ENCODE measurements at places on chromosomes 4 and X.

GRCh38 chr4:142121448-142122350 is 485.3 kb downstream of the IL15 start:
- no peak for DNase-seq

DNA sequence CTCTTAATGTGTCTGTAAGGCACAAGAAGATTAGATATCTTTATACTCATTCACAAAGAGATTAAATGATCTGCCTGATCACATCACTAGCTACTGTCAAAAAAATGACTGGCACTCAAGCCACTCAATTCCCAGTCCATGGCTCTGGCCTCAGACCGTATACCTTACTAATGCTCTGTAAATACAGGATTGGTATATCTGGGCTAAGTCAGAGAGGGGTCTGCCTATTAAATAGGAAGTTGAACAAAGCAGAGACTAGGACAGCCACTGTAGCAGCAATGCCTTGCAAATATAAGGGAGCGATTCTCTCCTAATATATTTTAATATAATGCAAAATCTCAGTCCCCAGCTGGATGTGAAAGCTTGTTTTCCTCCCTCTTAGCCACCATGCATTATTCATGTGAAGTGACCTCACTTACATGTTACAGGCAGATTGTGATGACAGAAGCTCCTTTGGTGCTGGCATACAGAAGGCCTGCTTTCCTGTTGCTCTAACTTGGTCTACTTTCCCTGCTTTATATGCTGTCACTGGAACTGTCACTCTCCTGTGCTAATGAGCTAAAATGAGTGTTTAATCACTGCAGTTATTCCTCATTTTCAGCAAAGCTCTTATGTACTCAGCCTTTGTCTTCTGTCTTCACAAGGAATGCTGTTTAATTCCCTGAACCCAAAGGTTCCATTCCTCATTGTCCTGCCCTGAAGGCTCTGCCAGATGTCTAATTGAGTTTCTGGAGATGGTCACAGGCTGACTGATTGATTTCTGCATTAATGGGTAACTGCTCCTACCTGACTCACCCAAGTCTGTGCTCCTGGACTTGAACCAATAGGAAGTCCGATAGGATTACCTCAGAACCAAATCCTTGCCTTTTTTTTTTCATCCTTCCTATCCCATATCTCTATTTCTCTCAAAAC is 578.2 kb downstream of the KLHL13 start:
- DNase-seq = no peak

GRCh38 chr4:41718907-41719306 is 29.6 kb downstream of the PHOX2B start:
- DNase-seq = peak; percentile 4

DNA sequence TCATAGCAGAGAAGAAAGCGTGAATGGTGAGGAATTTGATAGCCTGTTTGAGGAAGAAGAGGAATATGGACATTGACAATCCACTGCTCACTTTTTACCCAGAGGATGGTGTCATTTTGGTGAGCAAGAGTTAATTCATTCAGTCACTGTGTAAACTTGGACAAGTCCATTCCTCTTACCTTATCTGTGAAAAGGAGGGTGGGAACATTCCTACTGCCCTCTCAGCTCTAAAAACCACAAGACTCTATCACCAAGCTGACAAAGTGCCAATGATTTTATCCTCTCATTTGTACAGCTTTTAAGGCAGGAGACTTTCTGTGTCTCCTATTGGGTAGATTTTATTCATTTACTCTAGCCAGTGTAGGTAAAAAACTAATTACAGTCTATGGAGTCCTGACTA is 103.8 kb downstream of the LUZP4 start:
- no peak for DNase-seq

DNA sequence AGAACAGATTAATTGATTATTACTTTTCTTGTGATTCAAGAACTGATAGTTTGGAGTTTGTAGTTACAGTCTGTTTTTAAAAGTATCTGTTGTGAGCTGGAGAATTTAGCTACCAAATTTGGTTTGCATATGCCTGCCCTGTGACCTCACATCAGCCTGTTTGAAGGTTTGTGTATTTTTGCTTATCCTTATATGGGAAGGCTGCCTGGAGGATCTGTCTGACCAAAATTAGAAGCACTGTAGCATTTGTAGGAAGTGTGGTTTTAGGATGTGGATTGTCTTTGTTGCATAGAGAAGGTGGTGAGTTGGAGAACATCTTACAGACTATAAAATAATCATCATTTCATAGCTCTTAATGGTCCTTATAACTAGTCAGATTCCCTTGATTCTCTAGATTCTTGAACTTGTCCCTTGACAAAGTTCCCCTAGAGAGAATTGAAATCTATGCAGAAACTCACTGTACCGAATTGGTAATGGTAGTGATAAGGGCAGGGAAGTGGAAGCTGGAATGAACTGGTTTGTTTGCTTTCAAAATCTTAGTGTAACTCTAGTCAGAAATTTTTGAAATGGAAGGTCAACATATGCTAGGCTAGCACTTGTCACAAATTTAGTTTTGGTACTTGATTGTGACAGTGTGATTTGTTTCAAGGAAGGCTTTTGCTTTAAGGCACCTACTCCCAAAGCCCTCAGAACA is 57.3 kb downstream of the SH3BGRL start:
- no peak for DNase-seq

- DNase-seq = no peak
Measured at GRCh38 chrX:70088751-70089150, 26.5 kb downstream of the OTUD6A start.

GRCh38 chr4:113776016-113776415 is 14.5 kb upstream of the CAMK2D start:
- no peak for DNase-seq

DNA sequence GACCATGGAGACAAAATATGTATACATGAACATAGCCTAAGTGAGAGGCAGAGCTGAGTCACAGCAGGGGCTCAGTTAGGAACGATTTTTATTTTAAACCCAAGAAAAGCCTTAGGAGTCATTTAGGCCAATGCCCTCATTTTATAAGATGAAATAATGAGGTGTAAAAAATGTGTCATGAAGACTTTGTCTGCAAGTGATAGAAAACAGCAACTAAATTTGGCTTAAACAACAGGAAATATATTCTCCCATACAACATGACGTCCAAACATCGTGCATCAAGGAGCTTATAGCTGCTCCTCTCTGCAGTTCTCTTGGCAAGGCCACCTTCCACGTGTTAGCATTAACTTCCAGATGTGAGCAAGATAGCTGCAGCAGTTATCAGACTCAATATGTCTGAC is 16.8 kb downstream of the SCFD2 start:
- no peak for DNase-seq

DNA sequence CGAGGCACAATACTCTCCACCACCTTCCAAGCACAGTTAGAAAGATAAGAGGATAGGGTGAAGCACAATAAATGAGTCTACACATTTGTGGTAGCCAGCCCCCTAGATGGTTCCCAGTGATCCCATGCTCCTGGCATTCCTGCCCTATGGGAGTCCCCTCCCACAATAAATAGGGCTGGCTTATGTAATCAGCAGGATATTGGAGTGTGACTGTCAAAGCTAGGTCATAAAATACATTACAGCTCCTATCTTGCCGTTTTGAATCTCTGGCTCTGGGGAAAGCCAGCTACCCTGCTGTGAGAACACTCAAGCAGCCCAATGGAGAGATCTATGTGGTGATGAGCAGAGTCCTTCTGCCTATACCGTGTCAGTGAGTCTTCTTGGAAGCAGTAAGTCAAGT is 198.7 kb upstream of the NOCT start:
- no peak for DNase-seq

DNA sequence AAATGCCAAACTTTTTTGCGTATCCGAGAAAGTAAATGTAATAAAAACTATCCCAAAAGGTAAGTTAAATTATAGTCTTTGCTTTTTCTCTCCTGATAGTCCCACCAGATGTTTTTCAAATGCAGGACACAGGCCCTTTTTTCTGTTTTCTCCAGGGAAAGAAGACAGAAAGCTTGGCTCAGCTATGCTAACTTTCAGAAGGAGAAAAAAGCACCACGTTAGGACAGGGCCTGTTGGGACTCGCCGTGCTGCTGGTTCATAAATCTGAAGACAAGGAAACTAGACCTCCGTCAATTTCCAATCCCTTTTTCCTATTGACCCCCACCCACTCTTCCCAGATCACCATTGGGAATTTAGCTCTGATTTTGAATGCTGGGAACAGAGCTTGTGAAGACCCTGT is 220.9 kb upstream of the SFRP2 start:
- DNase-seq = no peak

GRCh38 chrX:156002507-156002906 is 5.0 kb downstream of the IL9R start:
- no peak for DNase-seq

- DNase-seq = no peak
Measured at GRCh38 chrX:111892375-111892774, 16.4 kb downstream of the TRPC5OS start.
